HFFc6 (cell line): ENCODE measurements at places on chromosomes 12 and 14. TPM values are rescaled to one million over a fixed set of nuclear protein-coding genes. Genes with fewer than 3 reads are reported as not detected.

TEX52 gene
- not detected in 3 replicates for total RNA-seq

SMCO3 gene
- 0.14 and 0.47 TPM in 2 replicates for total RNA-seq

TPPP2 gene
- total RNA-seq = not detected in 3 replicates

KITLG gene
- 42.3 to 73.9 TPM (median 47.2 TPM) in 3 replicates for total RNA-seq

CCDC196 gene
- total RNA-seq = not detected in 3 replicates

TGFB3 gene
- total RNA-seq = 4.1 to 10.3 TPM (median 5.4 TPM) in 3 replicates

KRT6C gene
- not detected in 3 replicates for total RNA-seq

- no peak overlapping the region for H3K27ac ChIP-seq
- H3K27me3 ChIP-seq = peaks cover 25% of the 10 kb centered on the region
- no peak for DNase-seq
- no peak overlapping the region for H3K4me3 ChIP-seq
Measured at GRCh38 chr14:92414690-92415445, 91.9 kb downstream of the SLC24A4 start.

DNA sequence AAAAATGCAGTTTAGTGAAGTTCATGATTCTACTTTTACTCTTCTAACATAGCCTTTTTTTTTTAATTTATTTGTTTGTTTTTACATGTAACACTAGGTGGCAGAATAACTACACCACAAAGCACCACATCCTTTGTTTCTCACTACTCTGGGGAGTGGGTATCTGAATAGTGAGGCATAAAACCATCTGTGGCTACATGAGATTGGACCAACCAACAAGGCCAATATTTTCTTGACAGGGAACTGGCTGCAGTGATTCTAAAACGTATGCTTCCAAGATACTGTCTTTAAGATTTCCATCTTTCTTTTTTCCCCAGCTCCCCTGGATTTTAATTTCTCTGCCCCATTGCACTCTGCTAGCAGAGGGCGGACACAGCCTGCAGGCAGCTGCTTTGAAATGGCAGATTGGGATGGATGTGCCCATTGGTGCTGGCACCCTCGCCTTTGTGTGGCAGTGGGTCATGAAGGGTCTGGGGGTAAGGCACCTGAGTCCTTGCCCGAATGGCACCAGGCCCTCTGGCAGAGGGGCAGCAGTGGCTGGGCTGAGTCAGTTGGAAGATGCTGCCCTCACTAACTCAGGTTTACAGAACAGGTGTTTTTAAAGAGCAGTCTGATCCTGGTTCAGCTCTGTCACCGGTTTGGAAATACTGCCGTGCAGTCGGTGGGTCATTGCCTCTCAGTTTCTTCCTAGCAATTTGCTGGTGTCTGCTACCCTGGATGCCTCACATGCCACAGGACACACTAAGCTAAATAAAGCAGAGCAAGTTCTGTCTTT, 429.1 kb downstream of the RAD51B start:
- peak; percentile 53 for DNase-seq
- H3K4me1 ChIP-seq = peaks cover 86% of the 10 kb centered on the region
- no peak overlapping the region for H3K4me3 ChIP-seq
- H3K36me3 ChIP-seq = no peaks in the 10 kb centered on the region

DNA sequence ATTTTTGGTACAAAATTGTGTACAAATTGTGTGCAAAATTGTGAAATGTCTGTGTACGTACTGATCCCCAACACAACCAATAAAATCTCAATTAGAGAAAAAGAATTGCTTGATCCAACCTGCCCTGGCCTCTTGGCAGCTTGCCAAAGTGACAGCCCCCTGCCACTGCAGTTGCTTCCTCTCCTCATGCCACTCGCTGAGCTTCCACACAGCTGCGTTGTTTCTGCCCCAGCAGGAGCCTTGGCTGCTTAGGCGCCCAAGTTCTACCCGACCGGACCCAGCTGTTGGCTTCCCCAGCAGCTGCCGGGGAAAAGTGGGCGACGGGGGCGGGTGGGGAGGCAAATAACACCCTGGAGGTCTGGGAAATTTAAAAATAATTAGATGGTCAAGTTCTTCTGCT, 171.8 kb upstream of the ATF7IP start:
- H3K4me3 ChIP-seq = no peak overlapping the region
- DNase-seq = no peak
- H3K27ac ChIP-seq = no peak overlapping the region
- H3K36me3 ChIP-seq = no peaks in the 10 kb centered on the region

DNA sequence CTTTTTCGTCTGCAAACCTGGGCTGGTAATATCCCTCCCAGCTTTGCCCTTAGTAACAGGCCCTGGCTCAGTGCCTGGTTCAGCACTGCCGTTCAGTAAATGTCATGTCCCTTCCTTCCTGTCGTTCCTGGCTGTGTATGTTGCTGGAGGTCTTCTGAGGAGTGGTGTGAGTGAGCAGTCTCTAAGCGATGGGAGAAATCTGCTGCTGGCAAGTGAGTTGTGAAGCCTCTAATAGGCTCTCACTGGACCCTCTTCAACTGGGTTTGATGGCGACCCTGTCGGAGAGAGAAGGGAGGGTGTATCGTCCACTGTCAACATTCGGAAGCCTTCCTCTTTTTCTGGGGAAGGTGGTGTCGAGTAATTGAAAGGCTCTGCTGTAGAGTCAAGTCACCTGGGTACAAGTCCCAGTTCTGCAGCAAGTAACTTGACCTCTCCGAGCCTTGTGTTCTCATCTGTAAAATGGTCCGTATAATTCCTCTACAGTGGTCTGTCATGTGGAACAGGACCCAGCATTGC, 62.8 kb downstream of the HRK start:
- H3K36me3 ChIP-seq = no peaks in the 10 kb centered on the region
- peaks cover 8% of the 10 kb centered on the region for H3K27me3 ChIP-seq
- peak overlapping the region; percentile 94 for H3K4me3 ChIP-seq
- peaks cover 16% of the 10 kb centered on the region for H3K4me1 ChIP-seq

- H3K4me3 ChIP-seq = no peak overlapping the region
- DNase-seq = no peak
- H3K27me3 ChIP-seq = peaks cover 2% of the 10 kb centered on the region; the same call in 1 of the 2 replicates
- no peaks in the 10 kb centered on the region for H3K4me1 ChIP-seq
- no peaks in the 10 kb centered on the region for H3K36me3 ChIP-seq
Measured at GRCh38 chr14:84806622-84807021, 723.3 kb upstream of the FLRT2 start.

- peaks cover 5% of the 10 kb centered on the region; the same call in 1 of the 2 replicates for H3K36me3 ChIP-seq
- no peak for DNase-seq
- H3K4me3 ChIP-seq = no peak overlapping the region
- H3K27ac ChIP-seq = no peak overlapping the region
- no peaks in the 10 kb centered on the region; the same call in 1 of the 2 replicates for H3K27me3 ChIP-seq
Measured at GRCh38 chr12:85741046-85741445, 95.2 kb downstream of the RASSF9 start.

GRCh38 chr12:15646581-15646980, 142.6 kb downstream of the EPS8 start:
- DNase-seq = no peak
- H3K4me3 ChIP-seq = no peak overlapping the region
- H3K27ac ChIP-seq = no peak overlapping the region; the same call in 1 of the 2 replicates
- H3K27me3 ChIP-seq = no peaks in the 10 kb centered on the region
- H3K36me3 ChIP-seq = peaks cover 41% of the 10 kb centered on the region

DNA sequence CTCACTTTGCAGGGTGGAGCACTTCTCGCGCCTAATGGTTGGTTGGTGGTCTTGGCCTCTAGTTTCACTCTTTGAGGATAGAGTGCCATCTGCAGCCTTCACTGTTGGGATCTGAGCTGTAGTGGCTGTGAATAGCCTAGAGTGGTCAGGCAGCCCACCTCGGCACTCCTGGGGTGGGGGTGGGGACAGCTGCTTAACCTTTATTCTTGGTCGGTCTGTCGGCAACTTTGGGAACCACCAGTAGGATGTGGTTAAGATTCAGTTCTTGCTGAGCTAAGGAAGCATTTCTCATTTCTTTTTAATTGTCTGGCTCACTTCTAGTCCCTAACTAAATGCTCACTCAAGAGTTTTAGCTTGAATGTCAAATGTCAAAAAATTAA, 21.1 kb downstream of the TMBIM6 start:
- H3K4me3 ChIP-seq = no peak overlapping the region
- no peak overlapping the region for H3K27ac ChIP-seq
- DNase-seq = no peak
- no peaks in the 10 kb centered on the region; the same call in 1 of the 2 replicates for H3K27me3 ChIP-seq

GRCh38 chr12:13200841-13201240, 4.3 kb downstream of the EMP1 start:
- H3K36me3 ChIP-seq = peaks cover 77% of the 10 kb centered on the region
- peak overlapping the region; percentile 98 for H3K27ac ChIP-seq
- DNase-seq = no peak
- H3K4me3 ChIP-seq = peak overlapping the region; percentile 98
- peaks cover 86% of the 10 kb centered on the region for H3K4me1 ChIP-seq
- peaks cover 26% of the 10 kb centered on the region for H3K27me3 ChIP-seq

DNA sequence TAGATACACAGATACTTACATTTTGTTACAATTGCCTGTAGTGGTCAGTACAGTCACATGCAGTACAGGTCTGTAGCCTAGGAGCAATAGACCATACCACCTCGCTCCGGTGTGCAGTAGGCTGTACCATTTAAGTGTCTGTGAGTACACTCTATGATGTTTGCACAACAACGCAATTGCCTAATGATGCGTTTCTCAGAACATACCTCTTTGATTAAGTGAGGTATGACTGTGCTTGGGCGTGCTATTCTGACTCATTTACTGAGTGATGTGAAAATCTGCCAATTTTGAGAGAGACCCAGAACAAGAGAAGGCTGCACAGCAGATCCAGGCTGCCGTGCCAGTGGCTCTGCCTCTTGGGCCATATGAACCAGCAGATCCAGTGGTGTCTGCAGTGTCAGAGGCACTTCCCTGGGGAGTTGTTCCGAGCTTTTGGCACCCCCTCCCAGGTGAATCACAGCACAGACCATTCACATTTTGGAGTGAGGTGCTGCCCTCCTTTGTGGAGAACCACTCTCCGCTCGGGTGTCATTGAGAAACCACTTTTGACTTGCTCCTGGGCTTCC, 20.4 kb downstream of the DLK1 start:
- no peaks in the 10 kb centered on the region; the same call in none of the 2 replicates for H3K27me3 ChIP-seq
- no peaks in the 10 kb centered on the region; the same call in 1 of the 2 replicates for H3K36me3 ChIP-seq
- peaks cover 11% of the 10 kb centered on the region for H3K4me1 ChIP-seq
- peak; percentile 96 for DNase-seq
- H3K4me3 ChIP-seq = peak overlapping the region; percentile 30

- peak overlapping the region; percentile 48 for H3K4me3 ChIP-seq
- H3K27ac ChIP-seq = peak overlapping the region; percentile 55
- H3K27me3 ChIP-seq = no peaks in the 10 kb centered on the region
- peaks cover 13% of the 10 kb centered on the region for H3K4me1 ChIP-seq
Measured at GRCh38 chr12:49428793-49429192, 61.5 kb downstream of the SPATS2 start.

GRCh38 chr12:64278421-64278820, 56.3 kb upstream of the KICS2 start:
- no peak for DNase-seq
- no peaks in the 10 kb centered on the region for H3K36me3 ChIP-seq
- H3K27me3 ChIP-seq = peaks cover 10% of the 10 kb centered on the region

DNA sequence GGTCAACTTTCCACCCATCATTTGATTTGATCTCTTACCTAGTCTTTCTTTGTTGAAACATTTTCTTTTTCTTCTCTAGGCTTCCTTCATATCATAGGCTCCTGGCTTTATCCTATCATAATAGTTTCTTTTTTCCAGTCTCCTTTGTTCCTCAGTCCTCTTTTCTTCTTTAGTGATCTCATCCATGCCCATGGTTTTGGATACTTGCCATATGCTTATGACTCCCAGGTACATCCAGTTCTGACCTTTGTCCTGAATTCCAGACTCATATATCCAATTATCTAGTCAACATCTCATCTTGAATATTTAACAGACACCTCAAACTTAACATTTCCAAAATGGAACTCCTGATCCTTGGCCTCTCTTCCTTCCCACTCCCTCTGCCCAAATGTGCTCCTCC, 36.1 kb upstream of the KRAS start:
- no peak for DNase-seq
- H3K27ac ChIP-seq = no peak overlapping the region
- H3K4me1 ChIP-seq = no peaks in the 10 kb centered on the region
- H3K27me3 ChIP-seq = peaks cover 3% of the 10 kb centered on the region

- H3K36me3 ChIP-seq = no peaks in the 10 kb centered on the region
- H3K27me3 ChIP-seq = peaks cover 36% of the 10 kb centered on the region
- peaks cover 11% of the 10 kb centered on the region for H3K4me1 ChIP-seq
- H3K4me3 ChIP-seq = no peak overlapping the region
Measured at GRCh38 chr12:11545484-11546330, 103.8 kb upstream of the ETV6 start.

DNA sequence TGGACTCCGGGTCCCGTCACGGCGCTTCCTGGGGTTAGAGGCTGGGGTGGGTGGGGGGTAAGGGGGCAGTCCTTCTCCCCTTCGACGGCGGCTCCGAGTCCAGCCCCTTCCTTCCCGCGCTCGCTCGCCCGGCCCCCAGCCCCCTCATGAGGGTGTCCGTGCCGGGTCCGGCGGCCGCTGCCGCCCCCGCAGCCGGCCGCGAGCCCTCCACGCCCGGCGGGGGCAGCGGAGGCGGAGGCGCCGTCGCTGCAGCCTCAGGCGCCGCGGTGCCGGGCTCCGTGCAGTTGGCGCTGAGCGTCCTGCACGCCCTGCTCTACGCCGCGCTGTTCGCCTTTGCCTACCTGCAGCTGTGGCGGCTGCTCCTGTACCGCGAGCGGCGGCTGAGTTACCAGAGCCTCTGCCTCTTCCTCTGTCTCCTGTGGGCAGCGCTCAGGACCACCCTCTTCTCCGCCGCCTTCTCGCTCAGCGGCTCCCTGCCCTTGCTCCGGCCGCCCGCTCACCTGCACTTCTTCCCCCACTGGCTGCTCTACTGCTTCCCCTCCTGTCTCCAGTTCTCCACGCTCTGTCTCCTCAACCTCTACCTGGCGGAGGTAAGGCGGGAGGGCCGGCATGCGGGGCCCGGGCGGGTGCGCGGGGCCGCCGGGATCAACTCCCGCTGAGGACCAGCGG, 500 bp downstream of the GPR137C start:
- H3K4me1 ChIP-seq = peaks cover 14% of the 10 kb centered on the region
- no peak overlapping the region for H3K27ac ChIP-seq
- H3K27me3 ChIP-seq = no peaks in the 10 kb centered on the region
- H3K36me3 ChIP-seq = no peaks in the 10 kb centered on the region; the same call in 1 of the 2 replicates
- no peak for DNase-seq

DNA sequence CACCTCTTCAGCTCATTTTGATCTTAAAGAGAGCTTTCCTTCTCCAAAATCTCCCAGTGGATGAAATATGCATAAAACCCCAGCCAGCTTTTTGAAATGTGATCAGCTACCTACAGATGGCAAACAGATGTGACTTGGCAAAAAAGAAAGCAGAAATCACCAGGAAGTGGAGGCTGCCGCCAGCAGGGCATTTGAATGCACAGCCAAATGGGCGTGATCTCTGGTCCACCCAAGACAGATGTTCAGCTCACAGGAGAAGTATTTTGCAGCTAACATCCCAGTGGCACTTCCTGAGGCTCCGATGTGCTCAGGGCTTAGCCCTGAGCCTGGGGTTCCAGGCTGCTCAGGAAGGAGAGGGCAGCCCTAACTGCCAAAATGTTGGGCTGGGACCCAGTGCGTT, 78.3 kb downstream of the LGMN start:
- H3K4me3 ChIP-seq = peak overlapping the region; percentile 43
- 0 out of 2 replicates have a peak, but pooled peaks cover 9% of the 10 kb centered on the region for H3K36me3 ChIP-seq
- no peaks in the 10 kb centered on the region; the same call in 1 of the 2 replicates for H3K27me3 ChIP-seq
- H3K27ac ChIP-seq = peak overlapping the region; percentile 84
- peaks cover 30% of the 10 kb centered on the region for H3K4me1 ChIP-seq

DNA sequence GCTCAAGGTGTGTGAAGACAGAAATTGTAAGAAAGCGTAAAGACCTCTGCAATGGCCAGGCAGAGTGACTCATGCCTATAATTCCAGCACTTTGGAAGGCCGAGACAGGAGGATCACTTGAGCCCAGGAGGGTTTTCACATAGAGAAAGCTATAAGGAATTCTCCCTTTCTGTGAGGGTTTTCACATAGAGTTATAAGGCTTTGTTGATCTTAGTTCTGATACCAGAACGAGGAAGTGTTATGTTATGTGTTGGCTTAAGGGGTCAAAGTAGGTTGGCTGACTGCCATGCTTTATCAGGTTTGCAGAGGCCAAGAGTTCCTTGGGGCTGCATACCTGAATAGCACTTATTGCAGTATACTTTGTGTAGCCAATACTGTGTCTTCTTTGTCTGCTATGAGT, 139.1 kb downstream of the ERC1 start:
- H3K27me3 ChIP-seq = peaks cover 2% of the 10 kb centered on the region; the same call in 1 of the 2 replicates
- H3K27ac ChIP-seq = peak overlapping the region; percentile 31; the same call in 1 of the 2 replicates
- peaks cover 21% of the 10 kb centered on the region for H3K4me1 ChIP-seq
- H3K4me3 ChIP-seq = no peak overlapping the region
